Cortex of kidney (tissue), 1 donor: ENCODE measurements at places on chromosomes 3 and 15.

DNA sequence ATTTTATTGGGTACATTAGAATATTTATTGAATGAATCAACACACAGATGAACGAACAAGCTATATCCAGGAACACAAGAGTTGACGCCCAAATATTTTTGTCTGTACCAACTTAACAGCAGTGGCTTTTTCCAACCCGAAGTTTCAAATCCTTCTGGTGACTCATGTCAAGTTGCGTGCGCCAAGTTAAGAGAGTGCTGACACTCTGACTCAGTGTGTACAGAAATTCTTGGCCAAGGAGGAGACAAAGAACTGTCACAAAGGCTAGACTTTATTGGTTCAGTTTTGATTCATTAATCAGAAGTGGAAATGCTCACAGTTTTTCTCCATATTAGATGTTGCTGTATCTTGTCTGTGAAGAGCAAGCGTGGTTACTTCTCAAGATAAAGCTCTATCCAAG lies 59.6 kb upstream of the TSC22D2 start:
- no peak for DNase-seq

DNA sequence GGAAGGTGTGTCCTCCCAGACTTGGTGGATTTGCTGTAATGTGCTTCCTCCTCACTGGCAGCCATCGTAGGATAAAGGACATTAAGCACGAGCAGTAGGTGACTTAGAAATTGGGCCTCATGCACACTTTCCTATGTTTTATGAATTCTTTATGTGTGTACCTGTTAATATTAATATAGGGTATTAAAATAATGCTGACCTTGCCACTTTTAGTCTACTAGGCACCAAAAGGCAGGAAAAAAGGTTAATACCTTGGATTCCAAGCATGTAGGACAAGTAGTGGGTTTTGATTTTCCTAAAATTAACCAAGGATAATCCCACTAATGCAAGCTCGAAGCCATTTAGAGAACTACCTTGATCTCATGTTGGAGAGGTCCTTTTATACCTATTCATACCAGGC lies 55.9 kb downstream of the ADAMTSL3 start:
- DNase-seq: no peak

DNA sequence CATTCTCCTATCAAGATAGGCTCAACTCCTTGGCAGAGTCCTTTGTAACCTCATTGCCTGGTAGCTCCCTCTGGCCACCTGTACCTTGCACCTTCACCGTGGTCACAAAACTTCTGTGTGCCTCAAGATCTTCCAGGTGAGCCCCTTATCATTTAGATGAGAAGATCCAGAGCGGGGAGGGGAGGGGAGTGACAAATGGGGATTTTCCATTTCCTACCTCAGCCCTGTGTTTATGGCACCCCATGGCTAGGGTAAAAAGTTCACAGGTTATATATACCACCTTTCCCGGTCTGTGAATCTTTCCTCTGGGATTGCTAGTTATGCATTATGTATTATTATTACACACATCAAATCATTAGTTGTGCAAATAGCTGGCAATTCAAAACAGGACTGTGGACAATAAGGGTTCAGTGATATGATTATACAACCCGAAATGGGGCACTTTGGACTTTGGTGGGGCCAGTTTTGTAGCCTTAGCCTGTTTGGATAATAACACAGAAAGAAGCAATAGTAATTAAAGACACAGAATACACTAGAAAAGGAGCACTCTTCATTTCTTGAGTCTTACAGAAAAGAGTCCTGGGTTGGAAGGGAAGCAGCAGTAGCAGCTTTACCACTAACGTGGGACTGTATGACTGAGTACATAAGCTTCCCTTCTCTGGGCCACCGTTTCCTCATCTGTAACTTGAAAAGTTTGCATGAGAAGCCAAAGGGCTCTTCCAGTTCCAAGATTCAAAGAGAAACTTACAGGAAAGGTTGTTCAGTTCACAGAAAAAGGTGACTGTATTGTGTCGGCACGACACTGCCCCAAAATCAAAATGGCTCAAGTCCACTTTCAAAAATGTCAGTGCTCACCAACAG lies 7.1 kb downstream of the TLE3 start:
- no peak for DNase-seq

DNA sequence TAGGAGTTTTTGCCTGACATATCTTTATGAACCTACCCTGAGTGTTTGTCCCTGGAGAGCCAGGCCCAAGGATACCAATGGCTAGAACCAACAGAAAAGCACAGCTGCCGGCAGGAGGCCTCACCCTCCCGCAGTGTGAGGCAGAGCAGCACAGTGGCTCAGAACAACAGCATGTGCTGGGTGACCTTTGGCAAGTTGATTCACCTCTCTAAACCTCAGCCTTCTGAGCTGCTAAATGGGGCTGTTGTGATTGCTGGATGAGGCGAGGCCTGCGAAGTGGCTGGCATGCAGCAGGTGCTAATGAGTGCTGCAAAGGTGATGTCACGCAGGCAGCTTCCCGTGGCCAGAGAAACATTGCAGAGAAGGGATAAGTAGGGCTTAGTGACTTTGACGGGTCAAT lies 23.3 kb downstream of the IDH2 start:
- no peak for DNase-seq

- DNase-seq: no peak
These were observed 51.9 kb upstream of the TBL1XR1 start for GRCh38 chr3:177249203-177249602.

- DNase-seq: no peak
These were observed 26.3 kb downstream of the FEM1B start for GRCh38 chr15:68303560-68304436.

DNA sequence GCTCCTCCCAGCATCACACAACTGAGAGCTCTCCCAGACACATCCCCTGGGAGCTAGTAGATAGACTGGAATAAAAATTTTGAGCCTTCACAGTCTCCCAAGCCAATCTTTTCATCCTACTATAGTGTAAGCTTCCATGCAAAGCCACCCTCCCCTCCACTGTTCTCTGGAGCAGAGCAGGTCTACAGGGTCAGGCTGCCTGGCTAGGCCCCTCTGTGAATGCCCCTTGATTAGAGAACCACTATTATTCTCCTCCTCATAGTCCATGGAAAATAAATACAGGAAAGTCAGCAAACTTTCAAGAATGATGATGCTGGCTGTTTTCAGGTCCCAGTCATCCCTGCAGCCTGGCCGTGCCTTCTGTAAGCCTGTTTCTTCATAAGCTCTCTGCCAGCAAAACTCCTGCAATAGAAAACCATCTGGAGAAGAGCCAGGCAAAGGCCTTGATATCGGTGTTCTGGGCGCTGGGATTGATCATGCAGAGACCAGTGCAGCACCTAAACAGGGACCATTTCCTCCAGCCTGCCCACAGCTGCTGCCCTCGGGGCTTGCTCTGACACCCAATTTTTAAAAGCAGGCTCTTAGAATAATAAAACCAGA lies 51.7 kb downstream of the CRYGS start:
- DNase-seq: no peak

GRCh38 chr3:101846709-101847108 lies 2.6 kb upstream of the NFKBIZ start:
- DNase-seq: no peak

DNA sequence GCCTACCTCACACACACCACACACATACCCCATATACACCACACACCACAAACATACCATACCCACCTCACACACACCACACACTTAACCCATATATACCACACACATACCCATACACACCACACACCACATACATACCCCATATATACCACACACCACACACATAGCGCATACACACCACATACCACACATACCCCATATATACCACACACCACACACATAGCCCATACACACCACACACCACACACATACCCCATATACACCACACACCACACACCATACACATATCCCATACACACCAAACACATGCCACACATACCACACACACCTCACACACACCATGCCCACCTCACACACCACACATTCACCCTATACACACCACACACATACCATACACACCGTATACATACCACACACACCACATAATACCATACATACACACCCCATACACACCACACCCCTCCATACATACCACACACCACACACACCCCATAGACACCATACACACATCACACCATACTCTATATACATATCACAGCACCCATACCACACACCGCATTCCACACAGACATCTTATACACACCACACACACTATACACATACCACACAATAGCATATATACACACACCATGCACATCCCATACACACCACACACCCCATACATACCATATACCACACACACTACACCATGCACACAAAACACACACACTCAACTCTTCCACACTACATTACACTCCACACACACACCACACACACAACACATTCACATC lies 29.5 kb downstream of the APBA2 start:
- DNase-seq: no peak

DNA sequence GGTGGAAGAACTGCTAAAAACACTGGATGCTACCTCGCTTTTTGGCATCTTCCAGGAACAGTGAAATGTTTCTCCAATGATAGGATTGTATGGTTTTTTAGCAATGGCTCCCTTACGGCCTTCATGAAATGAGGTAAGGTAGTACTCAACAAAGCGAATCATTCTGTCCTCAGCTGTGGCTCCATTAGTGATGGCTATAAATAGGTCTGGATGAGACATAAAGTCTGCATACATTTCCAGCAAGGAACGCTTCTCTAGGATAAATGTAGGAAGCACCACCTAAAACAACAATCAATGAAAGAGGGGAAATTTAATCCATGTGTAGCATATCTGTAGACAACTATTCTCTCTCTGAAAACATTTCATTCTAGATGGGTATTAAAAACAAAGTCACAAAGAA lies 32.4 kb upstream of the SNX4 start:
- no peak for DNase-seq

- no peak for DNase-seq
These were observed 43.9 kb upstream of the SPRED1 start for GRCh38 chr15:38208779-38209178.

DNA sequence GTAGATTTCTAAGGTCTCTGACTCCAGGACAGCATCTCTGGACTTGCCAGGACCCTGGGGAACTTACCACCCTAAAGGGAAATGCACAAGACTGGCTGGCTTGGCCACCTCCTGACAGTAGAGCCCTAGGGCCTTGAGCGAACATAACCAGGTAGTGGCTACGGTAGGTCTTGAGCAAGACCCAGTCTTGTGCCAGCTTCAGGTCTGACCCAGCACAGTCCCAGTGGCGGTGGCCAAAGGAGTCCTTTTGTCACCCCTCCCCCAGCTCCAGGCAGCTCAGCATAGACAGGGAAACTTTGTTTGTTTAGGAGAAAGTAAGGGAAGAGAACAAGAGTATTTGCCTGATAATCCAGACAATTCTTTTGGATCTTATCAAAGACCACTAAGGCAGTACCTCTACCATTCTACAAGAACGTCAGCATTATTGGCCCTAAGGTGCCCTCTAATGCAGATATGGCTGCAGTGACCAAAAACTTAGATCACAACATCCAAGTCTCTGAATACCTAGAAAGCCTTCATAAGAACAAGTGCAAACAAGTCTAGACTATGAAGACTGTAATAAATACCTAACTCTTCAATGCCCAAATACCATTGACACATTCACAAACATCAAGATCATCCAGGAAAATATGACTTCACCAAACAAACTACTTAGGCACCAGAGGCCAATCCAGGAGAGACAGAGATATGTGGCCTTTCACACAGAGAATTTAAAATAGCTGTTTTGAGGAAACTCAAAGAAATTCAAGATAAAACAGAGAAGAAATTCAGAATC lies 38.7 kb upstream of the FBN1 start:
- no peak for DNase-seq

DNA sequence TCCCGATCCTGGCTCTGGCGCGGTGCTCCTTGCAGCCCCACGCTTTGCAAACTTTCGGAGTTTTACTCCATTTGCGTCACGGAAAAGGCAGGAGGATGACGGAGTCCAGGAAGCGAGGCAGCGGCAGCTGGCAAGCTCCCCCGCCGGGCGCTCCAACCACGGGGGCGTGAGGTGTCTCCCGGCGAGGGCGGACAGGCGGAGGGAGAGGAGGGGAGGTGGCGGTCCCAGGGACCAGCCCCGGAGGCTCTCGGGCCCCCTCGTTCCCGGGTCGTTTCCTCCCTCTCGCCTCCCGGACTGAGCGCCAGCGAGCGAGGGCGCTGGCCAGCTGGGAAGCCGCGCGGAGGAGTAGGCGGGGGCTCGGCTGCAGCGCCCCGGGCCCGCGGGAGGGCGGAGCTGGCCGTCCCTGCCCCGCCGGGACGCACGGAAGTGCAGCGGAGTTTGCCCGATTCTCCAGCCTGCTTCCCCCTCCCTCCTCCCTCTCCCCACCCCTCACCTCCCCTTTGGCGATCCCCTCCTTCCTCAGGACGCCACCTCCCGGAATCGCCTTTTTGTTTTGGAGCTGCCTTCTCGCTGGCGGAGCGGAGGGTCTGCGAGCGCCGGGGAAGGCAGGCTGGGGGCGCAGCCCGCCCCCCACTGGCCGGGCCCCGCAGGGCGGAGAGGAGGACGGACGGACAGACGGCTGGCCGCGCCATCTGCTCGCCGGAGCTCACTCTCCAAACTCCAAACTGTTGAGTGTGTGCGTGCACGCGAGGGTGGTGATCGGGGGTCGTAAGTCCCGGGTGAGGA lies at the start of gene SNX33:
TSS of gene SNX33 (plus strand) at position 543 of the 786 bp plus-strand sequence. CDS start 1,191 bp downstream, outside the sequence.
- no peak for DNase-seq

GRCh38 chr3:39052583-39052982 lies 767 bp downstream of the WDR48 start:
- DNase-seq: no peak

DNA sequence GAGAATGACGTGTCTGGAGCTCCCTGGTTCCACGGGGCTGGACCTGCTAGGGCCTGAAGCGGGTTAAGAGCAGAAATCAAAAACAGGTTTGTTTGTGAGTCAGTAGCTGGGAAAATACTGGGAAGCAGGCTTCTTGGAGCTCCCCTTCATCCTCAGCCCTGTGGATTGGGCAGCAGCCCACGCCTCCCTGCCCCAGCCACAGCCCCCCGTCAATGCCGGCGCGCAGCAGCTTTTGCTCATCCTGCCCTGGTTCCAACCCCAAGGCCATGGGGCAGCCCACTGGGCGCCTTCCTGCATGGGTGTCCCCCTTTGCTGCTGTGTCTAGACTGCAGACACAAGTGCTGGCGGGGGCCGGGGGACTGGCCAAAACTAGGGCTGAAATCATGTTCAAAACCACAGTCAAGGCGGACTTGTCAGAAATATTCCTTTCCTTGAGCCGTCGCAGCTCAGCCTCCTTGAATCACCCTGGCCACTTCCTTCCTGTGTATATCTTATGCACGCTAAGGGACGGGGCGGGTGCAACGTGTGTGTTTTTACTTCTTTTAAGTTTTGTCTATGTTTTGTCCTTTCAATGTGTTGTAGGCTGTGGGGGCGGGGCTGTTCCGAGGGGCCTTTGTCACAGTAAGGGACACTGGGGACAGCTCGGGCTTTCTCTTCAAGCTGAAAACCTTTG lies 108.1 kb downstream of the KLF13 start:
- no peak for DNase-seq
